ENCODE measurements at places on chromosomes 7 and 10. TPM values are rescaled to one million over a fixed set of nuclear protein-coding genes. Genes with fewer than 3 reads are reported as not detected.

SFMBT2 gene
- total RNA-seq: 22.0 TPM

CDHR1 gene
- 1.6 TPM for total RNA-seq

MPP7 gene
- 3.7 TPM for total RNA-seq

H2BK1 gene
- total RNA-seq: not detected

SPOCK2 gene
- 26.9 TPM for total RNA-seq

All from frontal cortex (tissue), 4 donors.